ENCODE measurements at places on chromosomes 4 and X.

- DNase-seq, result no peak
These were observed 431.3 kb downstream of the KCNIP4 start for GRCh38 chr4:21517126-21517859.

- DNase-seq, result no peak
These were observed 1.0 kb downstream of the SLBP start for GRCh38 chr4:1711055-1711570.

GRCh38 chrX:120732879-120733278 lies 103.0 kb upstream of the C1GALT1C1 start:
- no peak for DNase-seq

GRCh38 chrX:22758807-22759481 lies 240.8 kb upstream of the DDX53 start:
- no peak for DNase-seq

DNA sequence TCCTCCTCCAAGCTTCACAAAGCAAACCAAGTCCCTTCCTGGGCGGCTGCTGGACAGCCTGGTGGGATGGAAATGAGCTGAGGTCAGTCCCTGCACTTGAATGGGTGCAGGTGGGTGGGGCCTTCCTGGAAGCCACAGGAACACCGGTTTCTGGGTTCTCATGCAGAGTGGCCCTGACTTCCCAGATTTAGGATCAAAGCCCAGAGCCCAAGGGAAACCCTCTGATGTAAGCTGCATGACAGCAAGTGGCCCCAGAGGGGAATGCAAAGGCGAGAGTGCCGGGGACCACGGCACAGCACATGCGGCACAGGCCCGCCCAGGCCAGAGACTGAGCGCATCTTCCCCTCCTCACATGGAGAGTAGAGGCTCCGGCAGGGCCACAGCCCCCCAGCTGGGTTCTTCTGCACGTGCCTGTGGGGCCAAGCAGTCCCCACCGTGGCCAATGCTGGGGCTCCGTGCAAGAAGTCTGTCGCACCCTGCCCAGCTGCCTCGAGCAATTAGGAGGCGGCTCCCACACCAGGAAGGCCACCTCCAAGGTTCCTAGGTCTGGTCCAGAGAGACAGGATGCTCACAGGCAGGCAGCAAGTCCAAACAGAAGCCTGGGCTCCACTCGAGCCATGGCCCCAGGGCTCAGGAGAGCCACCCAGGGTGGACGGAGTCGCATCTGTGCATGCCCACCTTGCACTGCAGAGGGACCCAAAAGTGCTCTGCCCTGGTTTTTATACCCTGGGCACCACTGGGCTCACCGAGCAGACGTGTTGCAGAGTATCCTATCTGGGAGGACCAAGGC lies 83.0 kb downstream of the HTRA3 start:
- no peak for DNase-seq

- no peak for DNase-seq
These were observed 523.4 kb downstream of the ADGRL3 start for GRCh38 chr4:61723492-61723891.

DNA sequence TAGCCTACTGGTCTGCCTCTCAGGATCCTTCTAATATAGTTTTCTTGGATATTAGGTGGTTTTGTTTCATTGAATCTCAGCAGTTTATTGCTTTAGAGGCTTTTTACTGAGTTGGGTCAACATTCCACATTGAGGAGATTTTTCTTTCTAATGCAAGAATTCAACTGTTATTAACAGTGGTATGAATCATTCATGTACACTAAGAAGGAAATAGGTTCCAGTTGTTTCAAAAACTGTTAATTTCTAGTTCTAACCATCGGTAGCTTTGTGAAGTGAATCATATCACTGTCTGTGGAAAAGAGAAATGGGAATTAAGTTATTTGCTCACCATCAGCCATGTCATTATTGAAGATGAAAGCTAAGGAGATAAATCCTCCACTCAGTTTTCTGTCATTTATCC lies 331.5 kb downstream of the RPA4 start:
- no peak for DNase-seq

GRCh38 chrX:24204331-24204730 lies 54.8 kb downstream of the ZFX start:
- DNase-seq, result no peak

- DNase-seq, result no peak
These were observed 520.0 kb downstream of the IL1RAPL1 start for GRCh38 chrX:29107231-29107630.

- DNase-seq, result no peak
These were observed 93.7 kb upstream of the TRPC3 start for GRCh38 chr4:122045533-122045932.

- no peak for DNase-seq
These were observed 161.2 kb upstream of the AGTR2 start for GRCh38 chrX:116009346-116009745.

GRCh38 chr4:40846532-40846931 lies 96.8 kb downstream of the NSUN7 start:
- DNase-seq, result no peak

DNA sequence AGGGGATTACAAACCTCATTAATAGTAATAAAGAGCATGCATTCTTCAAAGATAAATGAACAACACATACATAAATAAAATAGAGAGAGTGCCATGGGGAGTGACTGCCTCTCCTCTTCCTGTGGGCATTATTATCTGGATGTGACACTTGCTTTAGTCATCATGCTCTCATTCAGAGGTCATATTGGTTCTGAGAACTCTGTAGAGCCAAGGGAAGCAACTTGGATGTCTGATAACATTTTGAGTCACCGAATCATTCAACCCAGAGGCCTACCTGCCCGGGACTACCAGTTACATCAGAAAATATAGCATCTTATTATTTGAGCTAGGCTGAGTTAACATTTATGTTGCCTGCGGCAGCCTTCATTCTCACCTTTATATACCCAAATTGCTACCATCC lies 489.5 kb downstream of the STIM2 start:
- DNase-seq, result no peak

DNA sequence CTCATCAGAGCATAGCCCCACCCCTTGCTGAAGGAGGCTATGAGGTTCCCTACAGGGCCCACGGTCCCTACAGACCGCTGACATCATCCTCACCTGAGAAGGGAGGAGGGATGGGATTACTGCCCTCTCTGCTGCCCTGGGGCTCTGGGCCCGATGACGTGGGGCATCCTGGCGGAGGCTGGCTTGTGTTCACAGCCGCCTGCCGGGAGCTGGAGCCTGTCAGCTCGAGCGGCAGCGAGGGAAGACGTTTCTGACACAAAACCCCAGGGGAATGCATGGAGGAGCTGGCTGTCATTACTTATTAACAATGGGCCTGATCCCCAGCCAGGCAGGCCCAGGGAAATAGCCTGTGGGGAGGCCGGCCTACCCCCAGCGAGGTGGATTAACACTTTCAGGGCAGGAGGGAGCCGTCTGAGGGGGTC lies 106.6 kb upstream of the ATP6AP2 start:
- DNase-seq, result no peak

- DNase-seq, result no peak
These were observed 50.2 kb downstream of the LEF1 start for GRCh38 chr4:108118505-108118904.

- no peak for DNase-seq
These were observed 15.8 kb downstream of the UBE2K start for GRCh38 chr4:39713691-39714090.

- DNase-seq, result no peak
These were observed 65.3 kb upstream of the DCLK2 start for GRCh38 chr4:150012851-150013360.

DNA sequence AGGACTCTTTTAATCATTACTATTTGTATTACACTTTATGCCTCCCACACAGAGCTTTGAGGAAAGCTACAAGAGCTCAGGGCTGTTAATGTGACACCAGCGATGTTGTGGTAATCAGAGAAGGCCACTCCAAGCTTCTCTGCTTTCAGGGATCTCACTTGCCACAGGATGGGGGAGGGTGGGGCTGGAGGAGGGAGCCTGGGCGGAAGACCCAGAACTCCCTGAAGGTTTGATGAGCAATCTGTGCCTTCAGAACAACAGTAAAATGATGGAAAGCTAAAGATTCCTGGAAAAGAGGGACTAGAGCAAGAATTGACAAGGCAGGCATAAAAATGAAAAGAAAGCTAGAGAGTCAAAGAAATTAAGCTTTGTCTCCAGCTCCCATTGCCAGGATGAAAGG lies 75.6 kb downstream of the MAML3 start:
- no peak for DNase-seq

DNA sequence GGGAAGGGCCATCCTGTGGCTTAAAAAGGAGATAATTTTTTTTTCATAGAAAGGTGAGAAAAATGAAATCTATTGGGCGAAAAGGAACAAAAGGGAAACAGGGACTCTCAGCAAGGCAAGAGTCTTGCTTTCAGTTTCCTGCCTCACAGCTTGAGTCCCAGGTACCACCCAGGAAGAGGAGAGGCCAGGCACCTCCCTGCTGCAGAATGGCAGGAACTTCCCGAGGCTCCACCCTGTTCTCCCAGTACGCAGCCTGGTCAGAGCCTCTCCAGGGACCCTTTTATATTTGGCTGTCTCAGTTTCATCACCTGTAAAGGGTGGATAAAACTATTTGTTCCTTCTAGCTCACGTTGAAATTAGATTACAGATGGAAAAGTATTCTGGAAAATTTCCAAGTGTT lies 33.8 kb downstream of the UCHL1 start:
- no peak for DNase-seq

DNA sequence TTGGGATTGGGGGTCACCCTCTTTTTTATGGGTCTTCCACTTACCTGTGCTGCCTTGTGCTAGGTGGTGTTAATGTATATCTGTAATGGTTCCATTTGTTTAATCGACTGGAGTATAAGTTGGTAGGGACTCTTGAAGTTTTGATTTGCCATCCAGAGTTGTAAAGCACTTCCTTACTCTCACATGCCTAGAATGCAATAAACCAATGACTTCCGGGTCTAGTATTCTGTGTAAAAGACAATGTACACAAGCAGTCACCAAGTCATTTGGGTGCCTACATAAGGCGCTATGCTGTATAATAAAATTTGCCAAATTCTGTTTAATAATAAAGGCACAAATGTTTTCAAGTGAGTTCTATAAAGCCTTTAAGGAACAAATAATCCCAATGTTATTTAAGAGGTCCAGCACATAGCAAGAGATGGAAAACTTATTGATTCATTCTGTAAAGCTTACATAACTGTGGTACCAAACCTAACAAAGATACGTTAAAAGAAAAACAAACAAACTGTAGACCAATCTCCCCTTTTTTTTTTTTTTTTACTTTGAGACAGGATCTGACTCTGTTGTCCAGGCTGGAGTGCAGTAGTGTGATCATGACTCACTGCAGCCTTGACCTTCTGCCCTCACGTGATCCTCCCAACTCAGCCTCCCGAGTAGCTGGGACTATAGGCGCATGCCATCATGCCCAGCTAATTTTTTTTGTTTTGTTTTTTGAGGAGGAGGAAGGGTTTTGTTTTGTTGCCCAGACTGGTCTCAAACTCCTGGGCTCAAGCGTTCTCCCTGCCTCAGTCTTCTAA lies 41.5 kb upstream of the HPRT1 start:
- DNase-seq, result no peak

GRCh38 chrX:123486297-123486696 lies 246.6 kb downstream of the THOC2 start:
- DNase-seq, result no peak

- DNase-seq, result no peak
These were observed 70.5 kb downstream of the SEC24D start for GRCh38 chr4:118765399-118765798.

DNA sequence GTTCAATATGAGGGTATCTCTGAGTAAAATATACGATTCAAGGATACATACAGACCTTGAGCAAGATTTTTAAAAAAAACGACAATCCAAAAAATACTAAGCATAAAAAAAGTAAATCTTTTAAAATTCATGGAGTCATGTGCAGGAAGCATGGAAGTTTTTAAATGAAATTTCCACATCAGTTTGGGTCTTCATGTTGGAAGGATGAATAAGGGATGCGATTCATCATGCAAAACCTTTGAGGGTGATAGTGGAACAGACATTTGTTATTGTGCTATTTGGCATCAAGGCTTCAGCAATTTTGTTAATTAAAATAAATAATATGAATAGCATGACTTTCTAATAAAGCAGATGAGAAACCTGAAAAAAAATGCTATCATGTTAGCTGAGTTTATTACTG lies 815.0 kb upstream of the PCDH10 start:
- no peak for DNase-seq

DNA sequence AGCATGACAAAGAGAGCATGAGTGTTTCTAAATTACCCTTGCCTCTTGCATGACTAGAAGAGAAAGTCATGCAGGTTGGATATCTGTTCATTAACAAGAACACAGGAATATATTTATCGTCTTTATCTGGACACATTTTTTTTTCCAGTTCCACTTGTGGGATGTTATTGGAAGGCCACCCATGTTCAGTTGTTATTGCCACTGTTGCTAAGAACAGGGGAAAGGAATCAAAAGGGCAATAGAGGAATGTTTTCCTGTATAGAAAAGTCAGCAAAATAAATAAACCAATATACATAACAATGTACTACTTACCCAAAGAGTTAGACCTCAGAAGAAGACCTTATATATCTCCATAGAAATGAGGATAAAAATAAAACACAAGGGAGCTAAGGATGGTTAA lies 270.1 kb downstream of the QDPR start:
- no peak for DNase-seq

DNA sequence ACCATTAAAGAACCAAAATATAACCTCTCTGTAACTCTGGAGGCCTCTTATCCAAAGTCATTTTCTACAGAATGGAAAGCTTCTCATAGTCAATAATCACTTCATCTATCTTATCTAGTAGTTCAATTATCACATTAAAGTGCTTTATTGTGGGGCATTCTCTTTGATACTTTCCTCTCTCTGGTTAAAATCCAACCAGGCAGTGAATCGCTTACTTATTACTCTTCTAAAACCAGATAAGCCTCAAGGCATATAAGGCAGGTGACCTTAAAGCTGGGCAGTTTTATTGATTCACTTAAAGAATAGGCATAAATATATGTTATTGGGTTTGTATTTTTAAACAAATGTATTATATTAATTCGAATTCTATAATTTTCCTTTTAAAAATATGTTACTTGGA lies 2162.1 kb upstream of the TENM3 start:
- DNase-seq, result no peak

DNA sequence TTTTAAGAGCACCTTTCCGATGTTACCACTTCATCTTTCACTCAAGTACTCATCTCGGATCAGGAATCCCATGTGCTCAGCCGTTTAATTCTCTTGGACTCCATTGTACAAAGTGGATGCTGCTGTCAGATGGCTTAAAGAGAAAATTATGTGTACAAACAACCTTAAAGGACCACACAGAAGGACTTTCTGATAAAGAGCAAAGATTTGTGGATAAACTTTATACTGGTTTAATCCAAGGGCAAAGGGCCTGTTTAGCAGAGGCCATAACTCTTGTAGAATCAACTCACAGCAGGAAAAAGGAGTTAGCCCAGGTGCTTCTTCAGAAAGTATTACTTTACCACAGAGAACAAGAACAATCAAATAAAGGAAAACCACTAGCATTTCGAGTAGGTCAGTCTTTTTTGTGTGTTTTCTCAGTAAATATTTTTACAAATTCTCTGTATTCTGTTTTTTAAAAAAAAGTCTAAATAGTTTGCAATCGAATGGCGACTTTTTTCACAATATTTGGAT lies 20.1 kb downstream of the MMAA start:
- no peak for DNase-seq

All from head of caudate nucleus (tissue), 42 donors.